ENCODE measurements at places on chromosomes 7 and 10.

DNA sequence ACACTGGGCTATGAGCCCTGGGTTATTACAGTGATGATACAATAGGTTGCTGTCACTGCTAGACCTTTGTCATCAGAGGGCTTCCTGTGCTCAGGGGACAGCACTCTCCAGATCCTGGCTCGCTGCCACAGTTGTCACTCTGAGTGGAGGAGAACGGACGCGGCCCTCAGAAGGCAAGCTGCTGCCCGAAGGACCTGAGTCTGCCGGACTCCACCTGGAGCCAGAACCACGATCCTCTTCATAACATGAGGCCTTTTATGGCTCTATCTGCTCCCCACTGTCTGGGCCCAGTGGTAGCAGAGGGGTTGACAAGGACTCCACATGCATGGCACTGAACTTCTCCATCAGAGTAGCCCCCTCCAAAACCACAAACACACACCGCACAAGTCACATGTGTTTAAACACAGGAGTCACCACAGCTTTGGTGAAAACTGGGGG is 94.7 kb upstream of the EFCAB10 start:
- DNase-seq = no peak

DNA sequence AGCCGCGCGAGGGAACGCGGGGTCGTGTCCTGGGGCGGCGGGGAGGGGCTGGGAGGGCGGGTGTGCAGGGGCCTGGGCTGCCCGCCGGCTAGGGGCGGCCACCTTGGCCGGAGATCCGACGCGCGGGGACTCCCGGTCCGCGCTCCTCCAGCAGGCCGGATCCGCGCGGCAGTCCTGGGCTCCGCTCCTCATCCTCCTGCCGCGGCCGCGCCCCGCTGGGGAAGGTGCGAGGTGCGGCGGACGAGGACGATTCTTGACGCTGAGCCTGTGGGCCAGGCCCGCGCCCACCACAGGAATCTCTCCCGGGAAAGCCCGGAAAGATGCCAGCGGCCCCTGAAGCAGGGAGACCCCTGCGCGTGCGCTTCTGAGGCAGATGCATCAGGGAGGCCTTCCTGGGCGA is 6.6 kb upstream of the OGDHL start:
- DNase-seq = no peak

DNA sequence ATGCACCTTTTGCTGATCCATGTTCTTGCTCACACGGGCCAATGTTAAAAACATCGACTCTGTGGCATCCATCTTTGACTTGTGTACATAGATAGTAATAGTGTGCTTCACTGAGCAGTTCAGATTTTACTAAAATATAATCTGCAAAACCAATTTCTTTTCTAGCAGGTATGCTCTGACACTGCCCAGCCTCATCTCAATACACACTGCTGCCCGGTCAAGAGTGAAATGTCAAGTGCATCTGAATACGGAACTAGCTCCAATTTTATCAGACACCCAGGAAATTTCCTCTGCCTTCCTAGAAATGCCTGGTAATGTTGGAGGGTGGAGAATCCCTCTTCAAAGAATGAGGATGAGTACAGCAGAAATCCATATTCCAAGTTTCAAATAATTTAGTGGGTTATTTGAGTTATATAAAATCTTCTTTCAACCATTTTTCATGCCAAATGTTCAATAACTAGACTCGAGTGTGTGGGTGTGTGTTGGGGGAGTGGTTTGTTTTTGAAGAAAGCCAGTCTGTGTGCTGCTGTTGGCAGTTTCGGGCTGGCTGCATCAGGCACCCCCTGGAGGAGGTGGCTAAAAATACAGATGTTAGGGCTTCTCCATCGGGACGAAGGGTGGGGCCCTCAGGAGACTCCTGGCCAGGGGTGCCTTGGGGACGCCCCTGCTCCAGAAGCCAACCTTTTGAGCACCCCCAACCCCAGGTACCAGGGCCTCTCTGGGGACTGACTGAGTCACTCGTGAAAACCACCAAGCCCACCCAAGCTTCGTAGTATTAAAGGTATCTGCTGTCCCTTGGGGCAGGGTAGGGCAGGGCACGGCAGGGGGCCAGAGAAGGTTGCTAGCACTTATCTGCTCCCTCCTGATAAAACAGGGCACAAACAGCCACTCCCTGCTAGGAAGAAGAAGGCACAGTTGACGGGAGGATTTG is 15.4 kb downstream of the CTBP2 start:
- DNase-seq = no peak

DNA sequence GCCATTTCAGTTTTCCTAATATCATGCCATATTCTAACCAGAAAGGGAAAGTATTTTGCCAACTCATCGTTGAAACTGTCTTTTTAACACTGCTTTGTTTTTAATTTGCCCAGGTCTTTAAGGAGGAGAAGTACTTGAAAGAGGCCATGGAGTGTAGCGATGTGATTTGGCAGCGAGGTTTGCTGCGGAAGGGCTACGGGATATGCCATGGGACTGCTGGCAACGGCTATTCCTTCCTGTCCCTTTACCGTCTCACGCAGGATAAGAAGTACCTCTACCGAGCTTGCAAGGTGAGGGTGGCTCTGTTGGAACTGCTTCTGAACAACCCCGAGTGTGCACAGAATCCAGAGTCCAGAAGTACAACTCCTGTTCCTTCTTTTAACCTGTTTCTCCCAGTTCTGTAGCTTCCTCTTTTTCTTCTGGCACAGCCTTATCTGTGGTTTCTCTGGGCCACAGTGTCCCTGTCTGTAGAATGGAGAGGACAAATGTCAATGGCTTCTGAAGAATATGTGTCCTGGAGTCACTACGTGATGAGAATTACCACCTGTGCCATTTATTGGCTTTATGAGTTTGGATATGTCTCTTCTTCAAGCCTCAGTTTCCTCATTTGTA is 60.1 kb downstream of the LANCL2 start:
- no peak for DNase-seq
